A549 treated with Mapracorat at 1 μM for 4 hours (cell line): ENCODE measurements at places on chromosomes 1 and 21. TPM values are rescaled to one million over a fixed set of nuclear protein-coding genes. Genes with fewer than 3 reads are reported as not detected.

Gene ITLN2
- total RNA-seq = 0.55 to 0.85 TPM (median 0.62 TPM) in 5 replicates

Gene KDF1
- total RNA-seq = 0.18 to 0.30 TPM (median 0.22 TPM) in 3 of 5 replicates, not detected in the others

Gene ADCY10
- total RNA-seq = 0.04 to 0.21 TPM (median 0.04 TPM) in 3 of 5 replicates, not detected in the others

Gene KIF14
- 7.1 to 11.0 TPM (median 9.7 TPM) in 5 replicates for total RNA-seq

Gene TFAP2E
- total RNA-seq = 0.31 to 0.83 TPM (median 0.58 TPM) in 5 replicates

Gene OR2T2
- not detected in 5 replicates for total RNA-seq

Gene GBP7
- not detected in 5 replicates for total RNA-seq

Gene OR14K1
- total RNA-seq = not detected in 5 replicates

Gene S100A3
- 103 to 117 TPM (median 114 TPM) in 5 replicates for total RNA-seq

Gene S100A2
- 20.2 to 30.6 TPM (median 26.9 TPM) in 5 replicates for total RNA-seq

Gene KIAA0040
- total RNA-seq = 0.64 to 1.1 TPM (median 0.78 TPM) in 5 replicates

Gene CELA3A
- total RNA-seq = not detected in 5 replicates

Gene ATP8B2
- total RNA-seq = 27.1 to 41.8 TPM (median 38.1 TPM) in 5 replicates

Gene ATP5PO
- 141 to 152 TPM (median 147 TPM) in 5 replicates for total RNA-seq

Gene SPRR2G
- total RNA-seq = not detected in 5 replicates

Gene KRTAP7-1
- not detected in 5 replicates for total RNA-seq
